ENCODE measurements at places on chromosomes 5 and 9.

DNA sequence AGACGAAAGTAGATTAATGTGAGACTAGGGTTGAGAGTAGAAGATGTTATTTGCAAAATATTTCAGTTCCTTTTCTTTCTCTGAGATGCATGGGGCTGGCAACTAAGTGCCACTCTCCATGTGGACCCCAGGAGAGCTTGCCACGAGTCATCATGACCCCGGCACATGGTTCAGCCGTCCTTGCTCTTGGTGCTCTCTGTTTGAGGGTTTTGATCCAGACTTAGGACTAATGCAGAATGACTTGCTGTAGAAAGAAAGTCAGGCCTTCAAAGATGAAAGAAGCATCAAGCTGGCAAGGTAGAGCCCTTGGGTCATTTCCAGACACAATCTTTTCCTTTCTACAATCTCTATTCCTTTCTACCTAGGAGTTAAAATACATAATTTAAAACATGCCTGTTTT is 84.7 kb downstream of the RASGRF2 start:
- DNase-seq, result no peak

DNA sequence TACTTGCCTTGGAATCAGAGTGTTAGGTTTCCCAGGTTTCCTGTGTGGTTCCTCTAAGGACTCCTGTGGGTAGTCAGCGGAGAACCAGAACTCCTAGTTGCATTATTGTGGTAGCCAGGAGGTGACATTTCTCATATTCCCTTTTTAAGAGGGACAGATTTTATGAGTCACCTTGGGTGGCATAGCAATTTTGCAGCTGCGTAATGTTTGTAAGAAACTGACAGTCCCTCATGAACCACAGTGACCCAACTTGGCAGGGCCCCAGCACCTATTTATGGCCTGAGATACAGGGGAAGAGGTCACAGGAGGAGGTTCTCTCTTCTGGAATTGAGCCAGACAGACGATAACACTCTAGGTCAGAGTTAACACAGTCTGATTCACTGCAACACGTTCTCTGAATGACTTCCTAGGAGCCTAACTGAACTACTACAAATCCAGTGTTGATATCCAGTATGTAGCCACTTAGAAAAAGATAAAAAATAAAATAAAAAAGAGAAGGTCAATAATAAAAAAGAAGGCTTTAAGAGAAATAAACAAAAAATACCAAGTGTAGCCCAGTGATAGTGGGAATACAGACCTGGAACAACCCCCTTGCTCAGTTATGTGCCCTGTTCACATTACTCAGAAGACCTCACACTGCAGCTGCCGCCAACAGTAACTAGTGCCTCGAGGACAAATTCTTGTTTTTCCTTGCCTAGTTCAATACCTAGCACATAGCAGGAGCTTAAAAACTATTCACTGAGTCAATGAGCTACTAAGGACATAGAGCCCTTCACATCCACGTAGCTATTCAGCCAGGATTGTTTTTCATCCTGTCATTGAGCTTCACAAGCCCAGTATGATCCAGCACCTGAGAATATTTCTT is 50.7 kb upstream of the VLDLR start:
- no peak for DNase-seq

GRCh38 chr5:61498121-61498520 is 166.1 kb downstream of the ZSWIM6 start:
- peak; percentile 50 for DNase-seq

GRCh38 chr9:121744687-121745395 is 93.4 kb downstream of the DAB2IP start:
- no peak for DNase-seq

GRCh38 chr5:116645627-116646026 is 71.0 kb upstream of the SEMA6A start:
- DNase-seq, result no peak

GRCh38 chr9:121252104-121252851 is 15.7 kb upstream of the GSN start:
- DNase-seq, result no peak

GRCh38 chr5:140245341-140245740 is 57.6 kb downstream of the PFDN1 start:
- DNase-seq, result no peak

- DNase-seq, result peak; percentile 3
These were observed 387.5 kb downstream of the TRIM36 start for GRCh38 chr5:114782177-114782576.

GRCh38 chr9:72459308-72459707 is 62.1 kb upstream of the TMC1 start:
- DNase-seq, result no peak

- no peak for DNase-seq
These were observed 74.2 kb upstream of the OTULINL start for GRCh38 chr5:14507156-14507941.

- no peak for DNase-seq
These were observed 43.3 kb downstream of the TMC1 start for GRCh38 chr9:72564479-72565281.

DNA sequence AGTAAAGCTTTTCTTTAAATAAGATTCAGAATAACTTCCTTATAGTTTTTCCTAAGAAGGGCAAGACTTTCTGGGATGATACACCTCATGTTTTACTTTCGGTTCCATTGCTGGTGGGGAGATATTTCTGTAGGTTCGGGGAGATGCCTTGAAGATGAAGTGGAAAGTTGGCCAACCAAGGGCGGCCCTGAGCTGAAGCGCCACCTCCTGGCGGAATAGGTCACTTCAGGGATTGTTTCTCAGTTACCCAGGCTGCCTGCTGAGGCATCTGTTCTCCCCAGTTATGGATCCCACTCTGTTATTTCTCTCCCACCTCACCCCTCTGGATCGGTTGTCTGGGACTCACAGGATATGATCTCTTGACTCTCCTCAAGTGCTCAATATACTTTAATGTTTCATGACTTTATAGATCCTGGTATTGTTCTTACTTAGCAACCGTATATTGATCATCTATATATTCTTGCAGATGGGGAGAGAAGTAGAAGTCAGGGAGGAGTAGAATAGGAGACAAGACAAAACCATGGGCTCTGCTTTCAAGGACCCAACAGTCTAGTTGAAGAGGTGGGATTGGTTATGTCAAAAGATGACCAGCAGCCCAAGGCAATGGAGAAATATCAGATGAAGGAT is 23.4 kb downstream of the MEGF10 start:
- DNase-seq, result peak; percentile 17

DNA sequence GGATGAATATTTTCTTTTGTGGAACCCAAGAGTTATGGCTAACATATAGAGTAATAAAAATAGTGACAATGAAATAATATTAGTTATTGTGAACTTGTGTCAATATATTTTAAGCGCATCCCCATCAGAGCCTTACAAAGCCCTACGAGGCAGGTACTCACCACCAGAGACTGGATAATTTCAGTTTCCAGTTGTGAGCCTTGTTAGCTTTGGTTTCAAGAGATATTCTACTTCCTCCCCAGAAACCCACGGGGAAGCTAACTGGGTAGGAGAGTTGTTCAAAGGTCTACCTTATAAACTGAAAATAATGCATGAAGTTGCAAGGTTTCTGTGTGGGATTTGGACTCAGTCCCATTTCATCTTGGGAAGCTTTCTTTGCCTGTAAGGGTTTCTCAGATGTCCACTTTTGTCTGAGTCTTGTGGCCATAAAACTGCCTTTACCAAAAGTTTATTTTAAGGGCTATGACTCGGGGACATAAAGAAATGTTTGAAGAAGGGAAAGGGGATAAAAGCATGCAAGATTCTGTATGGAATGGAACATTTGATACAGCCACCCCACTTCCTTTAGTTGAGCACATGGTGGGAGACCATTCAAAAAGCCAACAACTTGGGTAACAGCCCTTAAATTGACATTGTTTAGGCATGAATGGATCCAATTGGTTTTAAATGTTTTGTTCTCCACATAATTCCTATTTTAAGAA is 57.4 kb upstream of the ANKRD55 start:
- no peak for DNase-seq

- no peak for DNase-seq
These were observed 1.1 kb downstream of the ELOVL7 start for GRCh38 chr5:60842871-60843385.

GRCh38 chr9:96567203-96567700 is 52.4 kb downstream of the CDC14B start:
- no peak for DNase-seq

DNA sequence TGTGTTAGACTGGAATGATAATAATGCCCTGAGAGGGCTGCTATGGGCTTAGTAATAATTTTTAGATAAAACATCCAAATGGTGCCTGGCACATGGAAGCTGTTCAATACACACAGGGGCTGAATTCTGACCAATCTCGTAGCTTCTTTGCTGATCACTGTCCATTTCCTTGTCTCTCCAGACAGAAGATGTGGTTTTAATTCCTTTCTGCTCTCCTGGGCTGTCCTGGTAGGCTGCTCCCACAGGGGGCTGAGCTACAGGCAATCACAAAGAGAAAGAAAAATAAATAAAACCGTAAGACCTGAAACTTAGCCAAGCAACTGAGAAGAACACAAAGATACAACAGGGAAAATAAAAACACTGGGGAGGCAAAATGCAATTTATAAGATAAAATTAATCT is 136.5 kb downstream of the CDK5RAP2 start:
- DNase-seq, result no peak

All from nucleus accumbens (tissue), 56 donors.